ENCODE measurements at places on chromosomes 16 and 17.

GRCh38 chr17:45284176-45285140 lies 22.6 kb upstream of the SPATA32 start:
- DNase-seq = no peak

GRCh38 chr16:10681310-10682308 lies 13.1 kb downstream of the TEKT5 start:
- DNase-seq = no peak

DNA sequence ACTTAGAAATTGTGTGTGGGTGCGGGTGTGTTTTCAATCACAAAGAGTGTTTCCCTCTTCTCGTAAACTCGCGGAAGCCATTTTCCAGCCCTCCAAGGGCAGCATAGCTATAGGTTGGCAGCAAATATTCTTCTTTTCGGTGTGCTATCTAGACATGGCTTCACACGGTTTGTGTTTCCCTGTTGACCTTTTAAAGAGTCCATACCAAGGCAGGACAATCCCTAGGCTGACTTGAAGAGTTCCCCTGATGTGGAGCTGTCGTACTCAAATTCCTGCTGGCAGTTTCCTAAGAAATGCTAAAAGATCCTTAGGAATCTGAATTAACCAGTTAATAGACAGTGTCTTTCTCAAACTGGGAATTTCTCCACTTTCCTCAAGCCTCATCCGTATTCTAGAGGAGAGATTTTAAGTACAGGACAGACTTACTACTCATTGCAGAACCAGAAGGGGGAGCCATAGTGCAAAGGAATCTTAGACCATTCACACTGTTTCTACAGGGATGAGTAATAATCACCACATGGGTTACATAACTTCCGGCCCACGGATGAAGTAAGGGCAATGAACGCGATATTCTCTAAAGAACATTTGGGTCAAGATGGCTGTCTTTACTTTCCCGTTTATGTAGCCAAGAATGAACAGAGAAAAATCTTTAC lies 288.6 kb upstream of the ELAC2 start:
- DNase-seq = peak; percentile 56

- DNase-seq = no peak
These were observed 33.3 kb downstream of the PRKCB start for GRCh38 chr16:23869052-23869451.

DNA sequence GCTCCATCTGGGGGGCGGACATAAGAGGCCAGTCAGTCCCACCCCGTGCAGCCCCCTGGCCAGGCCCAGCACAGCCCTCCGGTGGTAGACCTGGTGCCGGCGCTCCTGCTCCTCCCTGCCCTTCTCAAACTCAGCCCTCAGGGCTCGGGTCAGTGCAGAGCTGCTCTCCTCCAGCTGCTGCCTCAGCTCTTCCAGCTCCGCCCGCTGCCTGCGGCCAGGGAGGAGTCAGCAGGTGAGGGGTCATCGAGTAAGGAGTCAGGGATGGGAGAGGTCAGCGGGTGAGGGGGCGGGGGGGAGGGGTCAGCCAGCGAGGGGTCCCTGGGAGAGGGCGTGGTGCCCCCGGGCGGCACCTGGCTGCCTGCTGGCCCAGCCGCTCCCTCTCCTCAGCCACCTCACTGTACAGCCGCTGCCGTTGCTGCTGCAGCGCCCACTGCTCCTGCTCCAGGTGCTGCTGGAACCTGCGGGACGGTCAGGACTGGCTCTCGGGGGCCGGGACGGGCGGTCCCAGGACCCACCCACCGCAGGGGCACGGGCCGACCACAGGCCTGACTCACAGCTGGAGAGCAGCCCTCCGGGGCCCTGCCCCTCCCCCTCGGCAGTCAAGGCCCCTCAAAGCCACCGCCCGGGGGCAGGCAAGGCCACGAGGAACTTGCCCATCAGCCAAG lies 26.5 kb upstream of the AATK start:
- DNase-seq = no peak

DNA sequence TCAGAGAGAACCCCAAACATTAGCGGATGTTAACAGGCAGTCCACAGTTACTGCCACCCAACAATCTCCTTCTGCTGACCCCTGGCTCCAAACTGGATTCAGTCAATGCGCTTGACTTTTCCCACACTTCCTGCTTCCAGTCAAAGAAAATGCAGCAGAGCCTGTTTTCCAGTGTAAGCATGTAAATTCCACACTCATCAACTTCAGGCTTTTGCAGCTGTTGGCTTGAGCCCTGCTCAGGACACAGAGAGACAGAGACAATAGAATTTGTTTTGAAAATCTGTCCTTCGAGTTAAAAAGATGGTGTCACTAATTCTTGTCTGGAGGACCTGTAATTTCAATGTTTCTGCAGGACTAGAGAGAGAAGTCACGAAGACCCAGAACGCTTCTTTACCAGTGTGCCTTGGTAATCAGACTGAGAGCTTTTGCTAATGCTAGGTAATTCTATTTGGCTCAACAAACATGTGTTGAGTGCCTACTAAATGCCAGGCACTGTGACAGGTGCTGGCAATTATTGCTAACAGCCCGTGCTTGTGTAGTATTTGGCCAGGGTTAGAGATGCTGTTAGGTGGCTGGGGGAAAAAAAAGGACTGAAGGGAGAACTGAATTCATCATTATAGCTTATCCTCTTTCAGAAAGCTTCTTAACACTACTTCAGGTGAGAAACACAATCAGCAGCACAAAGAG lies 32.5 kb downstream of the HOXB1 start:
- DNase-seq = no peak

DNA sequence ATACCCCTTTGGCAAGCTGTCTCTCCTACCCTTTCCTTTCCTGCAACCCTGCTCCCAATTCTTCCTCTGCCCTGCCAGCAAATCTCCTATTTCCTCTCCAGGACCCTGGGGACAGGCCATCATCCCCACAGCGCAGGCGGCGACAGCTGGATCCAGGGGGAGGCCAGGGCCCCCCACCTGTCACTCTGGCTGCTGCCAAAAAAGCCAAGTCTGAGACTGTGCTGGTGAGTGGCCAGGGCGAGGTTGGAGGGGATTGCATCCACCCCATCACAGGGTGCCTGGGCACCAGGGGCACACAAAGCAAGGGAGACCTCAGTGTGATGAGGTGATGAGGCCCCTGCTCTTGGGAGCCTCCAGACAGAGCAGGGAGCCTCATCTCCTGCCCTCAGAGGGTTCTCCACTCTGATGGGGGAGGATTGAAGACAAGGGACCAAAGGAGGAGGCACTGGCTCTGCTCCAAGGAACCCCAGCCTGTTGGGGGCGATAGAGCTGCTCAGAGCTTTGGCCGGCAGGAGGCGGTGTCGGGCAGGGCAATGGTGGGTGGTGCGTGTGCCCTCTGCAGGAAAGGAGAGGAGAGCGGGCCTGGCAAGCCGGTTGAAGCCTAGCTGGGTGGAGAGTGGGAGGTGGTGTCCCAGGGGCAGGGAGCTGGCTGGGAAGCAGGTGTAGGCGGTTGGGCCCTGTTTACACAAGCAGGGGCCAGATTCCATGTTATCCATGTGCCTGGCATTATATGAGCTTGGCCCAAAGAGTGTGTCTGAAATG lies 15.6 kb upstream of the PDK2 start:
- DNase-seq = no peak

DNA sequence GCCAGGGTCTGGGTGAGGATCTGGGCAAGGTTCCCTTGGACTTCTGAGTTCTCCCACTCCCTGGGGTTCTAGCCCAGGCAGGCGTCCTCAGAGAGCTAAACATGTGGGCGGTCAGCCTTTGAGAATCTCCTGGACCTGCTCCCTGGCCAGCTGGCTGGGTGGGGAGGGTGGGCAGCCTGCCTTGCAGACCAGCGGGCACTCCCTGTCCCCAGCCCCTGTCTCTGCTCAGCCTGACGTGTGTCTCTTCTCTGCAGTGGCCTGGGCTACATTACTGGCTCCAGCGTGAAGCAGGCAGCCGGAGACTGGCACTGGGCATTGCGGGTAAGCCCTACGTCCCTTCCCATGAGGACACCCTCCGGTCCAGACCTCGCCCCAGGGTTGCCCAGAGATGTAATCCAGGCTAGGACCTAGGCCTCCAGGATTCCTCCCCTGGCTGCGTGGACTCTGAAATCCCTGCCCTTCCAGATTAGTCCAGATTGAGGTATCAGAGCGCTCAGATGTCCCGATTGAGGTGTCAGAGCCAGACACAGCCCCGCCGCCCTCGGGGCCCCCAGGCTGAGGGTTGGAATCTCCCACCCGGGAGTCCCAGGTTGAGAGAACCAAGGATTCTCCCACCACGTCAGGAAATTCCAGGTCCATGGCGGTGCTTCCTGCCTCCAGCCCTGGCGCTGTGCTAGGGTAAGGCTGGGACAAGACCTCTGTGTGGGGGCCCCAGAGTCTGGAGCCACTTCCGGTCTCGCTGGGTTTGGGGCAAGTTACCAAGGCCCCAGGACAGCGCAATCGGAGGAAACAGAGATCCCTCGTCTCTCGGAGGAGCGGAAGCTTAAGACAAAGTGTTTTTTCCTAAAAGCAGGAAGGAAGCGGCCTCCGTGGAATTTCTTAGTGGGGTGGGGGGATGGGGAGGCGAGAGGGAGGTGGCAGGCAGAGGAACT lies 24.1 kb downstream of the MYBBP1A start:
- no peak for DNase-seq

DNA sequence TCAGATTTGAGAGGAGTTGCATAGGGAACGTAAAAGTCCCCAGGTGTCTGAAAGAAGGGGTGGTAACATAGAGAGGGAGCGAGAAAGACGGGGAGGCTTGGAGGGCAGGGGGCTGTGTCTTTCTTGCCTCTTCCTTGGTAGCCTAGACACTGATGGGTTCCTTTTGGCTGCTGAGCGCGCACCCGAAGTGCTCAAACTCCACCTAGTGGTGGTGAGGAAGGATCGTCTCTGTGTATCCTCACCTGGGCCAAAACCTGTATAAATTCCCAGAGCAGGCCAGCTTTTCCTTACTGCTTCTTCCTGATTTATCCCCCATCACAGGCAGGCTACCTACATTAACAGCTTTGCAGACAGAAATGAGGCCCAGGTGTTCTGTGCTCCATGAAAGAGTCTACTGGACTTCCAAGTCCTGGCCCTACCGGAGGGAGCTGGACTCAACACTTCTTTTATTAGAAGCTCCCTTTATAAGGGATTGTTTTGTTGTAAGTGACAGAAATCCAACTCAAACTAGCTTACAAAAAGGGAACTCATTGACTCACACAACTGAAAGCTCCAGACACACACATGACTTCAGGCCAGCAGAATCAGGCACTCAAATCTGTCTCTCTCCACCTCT lies 5.5 kb upstream of the SLC25A35 start:
- DNase-seq = no peak

DNA sequence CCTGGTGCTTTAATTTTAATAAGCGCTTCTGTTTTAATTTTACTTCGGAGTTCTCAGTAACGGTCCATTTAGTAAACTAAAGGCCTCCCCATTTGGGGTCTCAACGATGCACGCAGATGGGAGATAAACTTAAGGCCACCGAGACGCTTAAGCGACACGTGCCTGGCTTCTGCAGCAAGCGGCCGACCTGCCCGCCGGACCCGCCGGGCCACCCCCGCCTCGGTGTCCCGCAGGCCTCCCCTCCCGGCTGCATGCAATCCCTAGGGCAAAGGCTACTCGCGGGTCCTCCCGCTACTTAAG lies 592 bp downstream of the GCSH start:
- no peak for DNase-seq
